Stimulated activated CD8-positive, alpha-beta memory T cell treated with anti-CD3 and anti-CD28 coated beads, Interleukin-12 subunit alpha, Interleukin-12 subunit beta, amount 100 ng/mL, for 4 hours (primary cell): ENCODE measurements at places on chromosomes 16 and 17.

DNA sequence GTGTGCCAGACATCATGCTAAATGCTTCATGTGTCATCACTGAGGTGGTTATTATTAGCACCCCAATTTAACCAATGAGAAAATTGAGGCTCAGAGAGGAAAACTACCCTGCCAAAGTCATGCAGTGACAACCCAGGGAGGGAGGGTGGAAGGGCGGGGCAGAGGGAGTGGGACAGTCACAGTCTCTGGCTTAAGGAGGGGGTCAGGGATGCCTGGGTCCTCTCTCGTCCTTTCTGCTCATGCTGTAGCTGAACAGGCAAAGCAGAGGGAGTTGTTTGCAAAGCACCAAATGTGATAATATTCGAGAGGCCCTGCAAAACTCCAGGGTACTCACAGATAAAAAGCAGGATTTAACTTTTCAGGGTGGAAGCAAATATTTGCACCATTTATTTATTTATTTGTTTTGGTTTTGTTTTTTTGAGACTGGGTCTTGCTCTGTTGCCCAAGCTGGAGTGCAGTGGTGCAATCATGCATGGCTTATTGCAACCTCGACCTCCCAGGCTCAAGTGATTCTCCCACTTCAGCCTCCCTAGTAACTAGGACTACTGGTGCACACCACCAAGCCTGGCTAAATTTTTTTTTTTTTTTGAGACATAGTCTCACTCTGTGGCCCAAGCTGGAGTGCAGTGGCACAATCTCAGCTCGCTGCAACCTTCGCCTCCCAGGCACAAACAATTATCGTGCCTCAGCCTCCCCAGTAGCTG lies 47.9 kb upstream of the NKD1 start:
- no peak for DNase-seq

GRCh38 chr16:49849754-49850108 lies 6.2 kb downstream of the ZNF423 start:
- no peak for DNase-seq

DNA sequence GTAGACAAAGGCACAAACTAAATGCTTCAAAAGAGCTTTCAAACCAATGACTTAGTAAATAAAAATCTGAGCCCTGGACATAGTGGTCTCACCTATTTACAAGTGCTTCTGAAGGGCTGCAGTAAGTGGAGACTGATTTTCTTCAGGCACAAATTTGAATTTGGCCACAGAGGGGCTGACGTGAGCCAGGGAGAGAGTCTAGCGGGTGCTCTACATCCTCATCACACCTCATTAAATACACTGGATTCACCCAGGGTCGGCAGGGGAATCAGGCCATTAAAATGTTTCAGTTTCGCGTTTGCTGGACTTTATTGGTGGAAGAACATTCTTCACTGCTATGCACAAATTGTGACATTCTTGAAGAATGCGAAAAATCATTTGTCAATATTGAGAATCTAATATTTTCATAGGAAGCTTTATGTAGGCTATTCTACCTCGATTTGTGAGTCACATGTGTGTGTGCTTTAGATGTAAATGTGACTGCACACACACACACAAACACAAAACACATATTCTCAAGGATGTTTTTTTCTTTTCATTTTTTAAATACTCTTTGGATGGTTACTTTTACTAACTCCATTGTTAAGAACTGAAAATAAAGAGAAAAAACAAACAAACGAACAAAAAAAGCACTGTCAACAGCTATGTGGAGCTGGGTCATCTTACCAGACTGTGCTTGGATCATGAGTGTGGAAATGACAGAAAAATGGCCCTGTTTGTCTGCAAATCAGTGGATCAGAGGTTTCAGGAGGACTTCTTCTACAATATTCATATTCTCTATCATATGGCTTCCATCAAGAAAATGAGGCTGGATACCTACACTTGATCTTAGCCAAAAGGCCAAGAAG lies 58.9 kb downstream of the CDH11 start:
- no peak for DNase-seq

DNA sequence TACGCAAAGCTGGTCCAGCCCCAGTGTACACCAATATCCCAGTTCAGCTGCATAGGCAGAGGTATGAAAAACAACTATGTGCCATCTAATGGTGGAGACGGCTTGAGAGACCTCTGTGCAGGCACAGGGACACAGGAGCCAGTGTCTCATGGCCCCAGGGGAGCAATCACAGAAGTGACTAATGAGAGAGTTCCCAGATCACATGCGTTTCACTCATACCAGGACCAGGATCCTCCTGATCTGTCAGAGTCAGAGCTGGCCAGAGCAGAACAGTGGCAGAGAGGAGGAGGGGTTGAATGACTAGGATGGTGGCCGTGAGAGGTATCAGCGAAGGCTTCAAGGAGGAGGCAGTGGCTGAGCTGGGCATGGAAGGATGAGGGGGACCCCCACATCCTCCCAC lies 41.1 kb downstream of the TMEM132E start:
- DNase-seq, result no peak

DNA sequence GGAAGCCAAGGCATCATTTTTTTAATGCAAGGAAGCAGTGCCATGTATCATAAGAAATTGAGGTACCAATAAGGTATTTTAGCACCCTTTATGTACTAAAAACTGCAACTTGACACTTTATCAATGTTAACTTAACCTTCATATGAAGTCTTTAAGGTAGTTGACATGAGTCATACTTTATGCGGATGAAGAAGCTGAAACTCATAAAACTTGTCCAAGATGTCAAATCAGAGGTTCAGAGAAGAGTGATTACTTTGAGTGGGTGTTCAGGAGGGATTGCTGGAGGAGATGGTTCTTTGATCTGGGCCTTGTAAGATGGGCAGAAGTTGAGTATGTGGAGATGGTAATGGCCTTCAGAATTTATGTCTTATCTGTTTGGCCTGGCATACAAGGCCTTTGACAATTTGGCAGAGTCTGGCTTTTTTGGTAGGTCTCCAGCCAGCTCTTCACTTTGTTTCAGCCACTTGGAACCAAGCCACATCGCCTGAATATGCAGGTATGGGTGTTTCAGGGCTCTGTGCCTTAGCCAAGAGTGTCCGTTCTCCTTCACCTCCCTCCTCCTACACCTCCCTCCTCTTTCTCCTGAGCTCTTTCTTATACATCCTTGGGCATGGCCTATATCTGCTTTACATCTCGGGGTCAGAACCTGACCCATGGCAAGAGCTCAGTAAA lies 23.7 kb downstream of the YPEL2 start:
- no peak for DNase-seq

DNA sequence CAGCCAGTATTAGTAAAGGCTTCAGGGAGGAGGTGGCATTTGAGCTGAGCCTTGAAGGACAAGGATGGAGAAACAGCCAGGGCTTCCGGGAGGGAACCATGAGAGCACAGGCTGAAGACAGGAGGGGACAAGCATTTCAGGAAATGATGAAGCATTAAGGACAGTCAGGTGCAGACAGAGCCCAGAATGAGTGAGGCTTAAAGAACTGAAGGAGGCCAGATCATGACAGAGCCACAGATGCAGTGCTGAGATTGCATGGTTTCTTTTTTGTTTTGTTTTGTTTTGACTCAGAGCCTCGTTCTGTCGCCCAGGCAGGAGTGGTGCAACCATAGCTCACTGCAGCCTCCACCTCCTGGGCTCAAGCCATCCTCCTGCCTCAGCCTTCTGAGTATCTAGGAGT lies 211.5 kb downstream of the SOX9 start:
- no peak for DNase-seq

GRCh38 chr17:58325976-58326468 lies 2.6 kb downstream of the TSPOAP1 start:
- DNase-seq, result no peak

DNA sequence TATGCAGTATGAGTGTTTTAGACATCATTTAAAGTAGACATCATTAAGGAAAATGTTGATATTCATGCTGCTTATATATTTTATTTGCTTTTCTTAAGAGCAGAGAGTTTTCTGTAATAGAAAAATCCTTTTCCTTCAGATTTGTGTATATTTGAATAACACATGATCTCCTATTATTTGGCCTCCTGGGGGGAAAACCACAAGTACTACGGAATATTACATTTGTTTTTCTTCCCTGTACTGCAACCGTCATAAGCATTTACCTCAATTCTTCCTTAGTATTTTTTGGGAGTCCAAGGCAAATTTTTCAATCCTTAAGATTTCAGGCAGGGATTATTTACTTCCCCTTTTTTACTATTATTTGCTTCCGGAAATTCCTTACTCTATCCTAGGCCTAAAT lies 6.0 kb downstream of the RSPRY1 start:
- DNase-seq, result no peak

DNA sequence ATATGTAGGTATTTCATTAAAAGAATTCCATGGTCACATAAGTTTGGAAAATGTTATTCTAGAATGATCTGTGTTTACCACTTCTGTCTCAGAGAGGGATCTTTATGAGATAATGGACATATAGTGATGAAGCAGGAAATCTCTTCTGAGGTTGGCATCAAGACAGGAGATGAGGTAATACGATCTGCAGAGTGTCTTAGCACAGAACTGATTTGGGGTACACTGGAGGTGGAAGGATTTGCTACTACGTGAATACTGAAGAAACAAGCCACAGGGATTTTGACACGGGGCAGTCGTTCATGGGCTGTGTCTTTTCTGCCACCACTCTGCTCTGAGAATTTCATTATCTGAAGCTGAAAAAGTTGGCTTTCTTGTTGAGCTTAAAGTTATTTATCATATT lies 5.5 kb downstream of the CBFB start:
- DNase-seq, result no peak

DNA sequence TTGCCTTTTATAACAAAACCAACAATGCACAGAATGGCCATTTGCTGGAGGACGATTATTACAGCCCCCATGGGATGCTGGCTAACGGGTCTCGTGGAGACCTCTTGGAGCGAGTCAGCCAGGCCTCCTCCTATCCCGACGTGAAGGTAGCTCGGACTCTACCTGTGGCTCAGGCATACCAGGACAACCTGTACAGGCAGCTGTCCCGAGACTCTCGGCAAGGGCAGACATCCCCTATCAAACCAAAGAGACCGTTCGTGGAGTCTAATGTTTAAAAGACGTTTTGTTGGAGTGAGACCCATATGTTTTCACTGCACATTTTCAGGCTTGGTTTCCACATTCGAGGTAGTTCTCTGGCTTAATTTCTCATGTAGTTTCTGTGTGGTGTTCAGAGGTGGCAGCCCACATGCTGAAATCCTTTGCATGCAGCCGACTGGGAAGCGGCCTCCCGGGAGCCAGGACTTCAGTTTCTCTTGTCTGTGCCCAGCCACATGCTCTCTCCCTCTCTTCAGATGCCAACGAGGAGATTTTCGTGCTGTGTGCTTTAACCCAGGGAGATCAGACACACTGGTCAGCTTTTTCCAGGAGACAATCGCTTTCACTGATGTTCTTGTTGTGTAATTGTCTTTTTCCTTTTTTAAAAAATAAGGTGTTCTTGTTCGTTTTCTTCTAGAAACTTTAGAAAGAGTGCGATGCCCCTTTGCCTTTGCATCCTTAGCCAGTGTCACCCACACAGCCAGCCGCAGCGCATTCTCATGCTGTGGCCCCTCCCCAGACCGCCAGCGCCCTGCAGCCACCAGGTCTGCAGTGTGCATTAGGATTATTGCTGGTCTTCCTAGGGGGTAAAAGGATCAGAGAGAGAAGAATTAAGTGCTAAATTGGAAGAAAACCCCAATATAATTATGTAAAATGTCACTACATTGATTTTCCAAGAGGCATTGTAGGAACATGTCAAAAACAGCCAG lies 24.1 kb downstream of the CYB561 start:
- DNase-seq, result no peak
